Aorta (tissue), 5 donors: ENCODE measurements at places on chromosomes 7 and 10. TPM values are rescaled to one million over a fixed set of nuclear protein-coding genes. Genes with fewer than 3 reads are reported as not detected.

The CAV2 gene
- 86.7 TPM for total RNA-seq

The IL15RA gene
- 21.2 TPM for total RNA-seq

The FANK1 gene
- total RNA-seq = 1.8 TPM

The GPRIN2 gene
- total RNA-seq = 0.36 TPM

The SPAM1 gene
- total RNA-seq = not detected

The FAM221A gene
- total RNA-seq = 8.5 TPM

The TMEM196 gene
- 0.30 TPM for total RNA-seq

The TACR2 gene
- not detected for total RNA-seq

The MMD2 gene
- not detected for total RNA-seq

The BEND7 gene
- total RNA-seq = 28.0 TPM

The CASP7 gene
- total RNA-seq = 17.6 TPM

The SHOC2 gene
- total RNA-seq = 62.5 TPM

DNA sequence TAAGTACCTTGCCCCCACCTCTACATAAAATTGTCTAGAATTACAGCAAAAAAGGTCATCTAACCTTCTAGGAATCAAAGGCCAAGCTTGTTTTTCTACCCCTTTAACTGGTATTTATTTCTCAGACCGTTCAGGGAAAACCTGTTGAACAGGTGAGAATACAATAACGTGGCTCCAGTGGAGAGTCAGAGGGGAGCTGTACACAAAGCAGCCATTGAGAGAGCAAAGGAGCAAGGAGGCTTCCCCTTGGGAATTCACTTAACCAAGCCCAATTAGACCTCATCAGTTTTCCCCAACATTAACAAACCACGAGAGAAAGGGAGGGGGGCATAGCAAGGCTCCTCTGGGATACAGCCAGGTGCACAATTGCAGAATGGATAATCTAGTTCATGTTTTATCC, 101.9 kb downstream of the ELMO1 start:
- DNase-seq = no peak

GRCh38 chr7:48083114-48083830, 5.8 kb upstream of the UPP1 start:
- no peak for DNase-seq

DNA sequence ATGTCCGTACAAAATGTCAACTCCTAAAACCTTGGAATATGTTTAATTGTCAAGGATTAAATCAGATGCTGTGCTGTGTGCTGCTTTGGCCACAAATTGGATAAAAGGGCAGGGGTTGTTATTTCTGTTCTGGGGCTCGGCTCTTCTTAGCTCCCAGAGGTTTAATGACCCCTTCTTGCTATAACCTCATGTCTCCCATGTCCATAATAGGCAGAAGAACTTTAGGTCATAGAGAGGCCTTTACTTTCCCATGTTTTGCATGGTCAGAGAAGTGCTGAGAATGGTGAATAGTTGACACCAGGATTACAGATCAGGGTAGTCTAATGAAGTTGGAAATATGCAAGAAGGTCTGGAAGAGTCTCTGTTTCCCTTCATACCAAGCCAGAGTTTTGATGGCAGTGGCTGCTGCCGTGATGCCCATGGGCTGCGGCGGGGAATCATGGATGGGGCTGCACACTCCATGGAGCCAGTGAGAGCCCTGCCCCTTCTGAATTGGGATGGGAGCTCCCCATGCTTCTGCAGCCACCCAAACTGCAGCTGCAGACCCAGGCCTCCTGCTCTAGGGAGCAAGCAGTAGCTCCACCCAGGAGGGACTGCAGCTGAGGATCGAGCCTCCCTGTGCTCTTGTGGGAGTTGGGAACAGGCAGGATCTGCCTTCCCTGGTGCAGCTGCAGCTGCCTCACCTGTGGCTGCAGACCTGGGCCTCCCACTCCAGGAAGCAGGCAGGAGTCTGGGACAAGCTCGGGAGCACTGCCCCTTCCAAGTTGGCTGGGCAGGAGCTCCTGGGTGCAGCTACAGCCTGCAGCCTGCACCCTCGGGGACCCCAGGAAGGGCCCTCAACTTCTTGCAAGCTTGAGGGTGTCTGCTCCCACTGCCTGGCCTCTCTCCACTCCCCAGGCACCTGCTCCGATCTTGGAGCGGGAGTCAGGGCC, 23.1 kb upstream of the STEAP4 start:
- DNase-seq = no peak

- peak; percentile 66 for DNase-seq
Observed at GRCh38 chr10:42938351-42938750, 138.5 kb upstream of the RET start.

- DNase-seq = no peak
Observed at GRCh38 chr7:43791665-43792064, 33.2 kb downstream of the BLVRA start.

GRCh38 chr10:132937861-132938260, 4.5 kb downstream of the CFAP46 start:
- DNase-seq = no peak

DNA sequence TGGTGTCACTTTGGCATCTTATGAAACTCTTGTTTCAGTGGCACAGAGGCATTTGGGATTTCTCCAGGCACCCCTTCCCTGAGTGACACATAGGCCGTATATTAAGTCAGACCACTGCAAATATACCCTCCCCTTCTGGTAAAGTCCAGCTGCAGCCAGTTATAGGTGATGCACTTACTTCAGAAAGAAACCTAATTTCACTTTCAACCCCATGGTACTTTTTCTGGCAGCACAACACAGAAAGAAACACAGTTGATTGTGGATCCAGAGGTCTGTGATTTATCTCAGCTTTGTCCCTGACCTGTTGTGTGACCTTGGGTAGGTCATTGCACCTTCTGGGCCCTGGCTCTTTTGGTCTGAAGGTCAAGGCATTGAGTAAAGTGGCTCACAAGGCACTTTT, 173.2 kb downstream of the BUB3 start:
- no peak for DNase-seq

DNA sequence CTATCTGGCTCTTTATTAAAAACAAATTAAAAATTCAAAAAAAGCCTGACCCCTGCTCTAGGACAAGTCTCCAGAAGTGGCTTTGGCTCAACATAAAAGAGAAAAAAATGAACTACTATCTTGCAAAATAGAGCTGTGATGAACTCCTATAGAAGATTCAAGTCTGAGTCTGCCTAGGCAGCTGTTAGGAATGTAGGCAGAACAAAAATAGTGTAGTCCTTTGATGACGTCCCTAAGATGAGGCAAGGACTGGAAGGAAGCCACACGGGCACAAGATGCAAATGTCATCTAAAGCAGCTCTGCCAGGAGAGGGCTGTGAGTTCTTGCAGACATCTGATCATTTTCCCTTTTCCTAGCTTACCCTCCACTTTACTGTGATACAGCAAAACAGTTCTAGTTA, 20.5 kb downstream of the ASNS start:
- no peak for DNase-seq

DNA sequence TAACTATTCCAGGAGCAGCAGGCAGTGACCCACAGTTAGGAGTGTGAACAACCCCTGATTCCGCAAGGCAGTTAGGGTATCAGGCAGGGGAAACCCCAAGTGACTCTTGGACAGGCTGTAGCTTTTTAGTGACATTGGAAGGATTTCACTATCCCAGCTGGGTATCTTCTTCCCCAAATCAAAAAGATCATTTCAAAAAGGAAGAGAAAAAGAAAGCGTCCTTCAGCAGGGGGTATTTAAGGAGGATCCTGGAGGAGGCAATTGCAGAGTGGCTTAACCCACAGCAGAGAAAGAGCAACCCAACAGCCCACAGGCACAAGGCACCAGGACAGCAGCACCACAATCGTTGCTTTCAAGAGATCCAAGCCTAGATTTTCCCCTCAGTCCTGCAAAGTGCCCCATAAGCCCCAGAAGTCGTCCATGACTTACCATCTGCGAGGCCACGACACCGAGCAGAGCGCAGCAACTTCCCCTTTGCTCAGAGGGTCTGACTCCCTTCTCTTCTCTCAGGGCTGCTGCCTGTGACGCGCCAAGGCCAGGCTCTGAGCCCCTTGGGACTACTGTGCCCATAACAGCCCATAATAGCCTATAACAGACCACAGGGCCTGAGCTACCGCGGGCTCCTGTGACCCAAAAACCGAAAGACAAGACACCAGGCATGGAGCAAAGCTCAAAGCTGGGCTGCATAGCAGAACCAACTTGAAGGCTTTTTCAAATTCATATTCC, 19.8 kb downstream of the PIK3AP1 start:
- no peak for DNase-seq

DNA sequence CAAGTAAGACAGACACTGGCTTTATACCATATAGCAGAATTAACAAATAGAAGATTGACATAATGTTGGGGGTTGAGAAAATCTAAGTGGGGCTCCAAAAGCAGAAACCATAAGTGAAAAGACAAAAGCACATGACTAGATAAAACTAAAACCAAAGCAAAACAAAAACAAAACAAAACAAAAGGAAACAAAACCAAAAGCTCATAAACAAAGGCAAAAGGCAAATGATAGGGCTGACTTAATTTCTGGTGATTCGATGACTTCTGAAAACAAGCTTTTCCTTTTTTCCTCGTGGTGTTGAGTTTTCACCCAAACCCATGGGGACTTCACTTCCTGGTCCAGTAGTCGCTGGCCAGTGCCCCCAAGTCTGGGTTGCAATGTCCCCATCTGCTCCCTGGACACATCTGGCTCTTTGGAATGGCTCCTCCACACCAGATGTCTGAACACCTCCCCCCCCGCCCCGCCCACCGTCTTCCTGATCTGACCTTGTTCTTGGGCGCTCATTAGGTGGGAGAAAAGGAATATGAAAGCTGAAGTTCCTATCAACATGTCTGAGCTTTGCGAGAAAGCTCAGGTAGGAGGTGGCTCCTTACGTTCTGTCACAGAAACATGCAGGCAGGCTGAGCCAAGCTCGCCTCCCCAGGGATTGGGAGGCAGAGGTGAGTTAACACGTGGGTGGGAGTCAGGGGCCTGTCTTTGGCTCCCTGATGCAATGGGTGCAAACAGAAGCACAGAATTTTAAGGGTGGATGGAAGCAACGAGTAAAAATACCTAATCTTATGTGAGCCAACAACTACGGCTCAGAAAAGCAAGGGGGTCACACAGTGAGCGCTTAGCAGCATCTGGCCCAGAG, 121.0 kb downstream of the NEURL1 start:
- DNase-seq = no peak

- DNase-seq = no peak
Observed at GRCh38 chr7:2873146-2873545, 29.0 kb upstream of the GNA12 start.

DNA sequence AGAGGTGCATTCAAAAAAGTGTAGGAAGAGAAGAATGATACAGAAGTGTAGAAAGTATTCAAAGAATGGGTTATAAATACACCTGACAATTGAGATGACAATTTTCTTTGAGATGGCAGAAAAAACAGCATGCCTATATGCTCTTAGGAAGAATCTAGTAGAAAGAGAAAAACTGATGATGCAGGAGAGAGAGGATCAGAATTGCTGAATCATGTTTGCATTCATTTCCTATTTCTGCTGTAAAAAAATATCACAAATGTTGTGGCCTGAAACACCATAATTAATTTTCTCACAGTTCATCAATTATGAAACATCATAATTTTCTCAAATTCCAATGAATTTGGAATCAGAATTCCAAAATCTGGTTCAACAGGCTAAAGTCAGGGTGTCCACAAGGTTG, 9.8 kb upstream of the AKR1C1 start:
- no peak for DNase-seq

DNA sequence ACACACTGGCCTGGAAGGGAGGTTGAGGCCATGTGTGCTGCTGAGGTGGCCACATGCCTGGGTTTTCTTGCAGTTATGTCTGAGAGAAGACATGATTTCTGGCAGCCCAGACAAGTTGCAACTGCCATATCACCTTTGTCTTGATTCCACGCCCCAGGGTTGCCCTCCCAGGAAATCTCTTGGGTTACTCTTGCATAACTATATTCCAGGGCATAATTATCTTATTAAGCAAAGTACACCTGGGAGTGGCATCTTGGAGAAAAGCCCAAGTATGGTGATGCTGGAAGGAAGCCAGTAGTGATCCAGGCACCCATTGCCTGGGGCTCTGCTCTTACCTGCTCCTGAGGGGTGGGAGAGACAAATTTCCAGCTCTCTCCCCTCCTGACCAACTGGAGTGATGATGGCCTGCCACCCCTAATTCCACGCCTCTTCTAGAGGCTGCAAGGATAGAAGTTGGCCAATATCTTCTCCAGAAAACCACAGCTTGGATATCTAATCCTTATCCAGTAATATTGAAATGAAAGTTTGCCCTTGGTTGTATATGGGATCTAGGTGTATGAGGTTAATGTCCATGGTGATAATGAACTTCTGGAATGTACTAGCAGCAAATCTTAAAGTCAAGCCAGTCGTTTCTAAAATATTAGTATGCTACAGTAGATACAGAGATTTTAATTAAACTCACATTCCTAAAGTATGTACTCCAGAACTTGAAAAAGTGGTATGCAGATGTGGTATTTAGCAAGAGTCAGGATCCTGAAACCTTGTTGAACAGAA, 5.0 kb downstream of the AKR1B10 start:
- no peak for DNase-seq

DNA sequence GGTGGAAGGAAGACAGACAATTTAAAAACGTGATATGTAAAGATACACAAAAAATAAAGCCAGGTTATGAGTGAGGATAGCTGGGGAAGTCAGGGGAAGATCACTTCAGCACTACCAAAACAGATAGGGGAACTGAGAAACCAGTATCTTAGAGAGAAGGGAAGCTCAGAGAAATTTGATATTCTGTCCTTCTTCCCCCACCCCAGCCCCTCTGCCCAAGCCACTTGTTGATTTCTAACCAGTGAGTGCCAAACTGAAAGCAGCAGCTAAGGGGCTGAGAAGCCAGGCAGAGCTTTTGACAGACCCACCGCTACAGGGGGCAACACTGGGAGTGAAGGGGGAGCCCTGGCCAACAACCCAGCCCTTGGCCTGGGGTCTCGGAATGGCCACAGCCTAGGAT, 9.1 kb upstream of the SLC29A3 start:
- DNase-seq = no peak
